Melanocyte of skin (primary cell): ENCODE measurements at places on chromosomes 4 and X. TPM values are rescaled to one million over a fixed set of nuclear protein-coding genes. Genes with fewer than 3 reads are reported as not detected.

MAGEB17 gene
- total RNA-seq = not detected in 2 replicates

MAGEC3 gene
- not detected in 2 replicates for total RNA-seq

RRAGB gene
- 15.1 and 18.3 TPM in 2 replicates for total RNA-seq

FGA gene
- total RNA-seq = not detected in 2 replicates

SLC6A14 gene
- not detected in 2 replicates for total RNA-seq

GSX2 gene
- not detected in 2 replicates for total RNA-seq

S100G gene
- not detected in 2 replicates for total RNA-seq

TDO2 gene
- 0.36 TPM in 1 of 2 replicates, not detected in the other for total RNA-seq

VCX3A gene
- not detected in 2 replicates for total RNA-seq

EPHA5 gene
- 9.6 and 10.5 TPM in 2 replicates for total RNA-seq

FAM53A gene
- 3.5 and 5.0 TPM in 2 replicates for total RNA-seq

LUZP4 gene
- total RNA-seq = not detected in 2 replicates

STATH gene
- total RNA-seq = not detected in 2 replicates

RHOH gene
- total RNA-seq = not detected in 2 replicates

FDCSP gene
- 1.8 and 183 TPM in 2 replicates for total RNA-seq

MAML3 gene
- total RNA-seq = 2.1 and 10.2 TPM in 2 replicates

USP26 gene
- not detected in 2 replicates for total RNA-seq

TCEAL5 gene
- total RNA-seq = not detected in 2 replicates

ANKRD50 gene
- total RNA-seq = 26.3 and 30.5 TPM in 2 replicates

CFP gene
- under 0.01 and 0.73 TPM in 2 replicates for total RNA-seq

CTAG1B gene
- total RNA-seq = not detected in 2 replicates

AMBN gene
- total RNA-seq = not detected in 2 replicates

METTL14 gene
- total RNA-seq = 27.3 and 36.4 TPM in 2 replicates

FATE1 gene
- total RNA-seq = not detected in 2 replicates

GJB1 gene
- total RNA-seq = 34.3 and 60.3 TPM in 2 replicates

PPEF2 gene
- total RNA-seq = not detected in 2 replicates
